ENCODE measurements at places on chromosomes 11 and 22.

GRCh38 chr11:112448168-112448567 lies 187.5 kb upstream of the PLET1 start:
- DNase-seq, result no peak

DNA sequence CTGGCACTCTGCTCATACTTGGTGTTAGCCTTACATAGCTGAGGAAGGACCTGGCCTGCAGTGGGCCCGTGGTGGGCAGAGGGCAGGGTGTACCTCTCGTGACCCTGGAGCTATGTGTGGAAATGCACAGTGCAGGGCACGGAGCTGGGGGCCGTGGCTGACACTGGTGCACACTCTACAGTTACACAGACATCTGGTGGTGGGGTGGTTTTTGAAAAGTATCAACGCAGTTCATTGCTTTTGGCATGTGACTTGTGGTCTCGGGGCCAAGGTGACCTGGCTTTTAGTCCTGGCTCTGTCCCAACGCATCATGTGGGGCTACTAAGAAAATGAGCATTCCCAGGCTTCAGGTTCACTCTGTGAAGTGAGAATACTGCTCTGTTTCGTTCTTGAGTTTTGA lies 553.6 kb downstream of the NTM start:
- DNase-seq, result no peak

- no peak for DNase-seq
These were observed 104.3 kb upstream of the CEP126 start for GRCh38 chr11:101810546-101810945.

DNA sequence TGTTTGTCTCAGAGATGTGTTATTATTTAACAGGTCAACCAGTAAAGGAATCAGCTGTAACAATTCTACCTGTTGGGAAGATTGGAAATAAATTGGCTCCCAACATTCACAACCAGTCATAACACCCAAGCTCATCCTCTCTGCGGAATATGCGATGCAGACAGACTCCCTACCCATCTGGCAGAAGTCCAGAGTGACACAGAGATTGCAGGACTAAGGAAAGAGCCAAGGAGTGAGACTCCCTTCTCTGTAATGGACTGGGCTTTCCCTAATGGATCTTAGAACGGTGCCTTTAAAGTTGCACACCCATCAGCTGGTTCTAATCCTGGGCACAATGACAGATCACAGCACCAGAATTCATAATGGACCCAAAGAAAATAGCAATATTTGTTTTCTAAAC lies 27.8 kb upstream of the UBASH3B start:
- DNase-seq, result no peak

- DNase-seq, result no peak
These were observed 528.7 kb downstream of the ETS1 start for GRCh38 chr11:128058580-128059208.

DNA sequence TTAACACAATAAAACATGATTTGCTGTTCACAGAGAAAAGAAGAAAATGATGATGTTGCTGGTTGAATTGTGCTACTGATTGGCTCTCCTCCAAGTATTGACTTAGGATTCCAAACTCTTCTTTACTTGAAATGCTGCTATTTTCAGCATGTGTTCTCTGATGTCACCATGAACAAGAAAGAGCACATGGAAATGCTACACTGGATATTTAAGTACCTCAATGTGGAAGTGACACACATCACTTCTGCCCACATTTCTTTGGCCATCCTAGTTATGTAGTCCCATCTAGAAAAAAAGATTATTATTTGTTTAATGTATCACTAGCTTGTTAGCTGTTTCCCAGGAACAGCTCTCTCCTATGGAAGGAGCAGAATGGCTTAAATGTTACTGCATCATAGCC lies 27.2 kb downstream of the OR52B2 start:
- DNase-seq, result no peak

DNA sequence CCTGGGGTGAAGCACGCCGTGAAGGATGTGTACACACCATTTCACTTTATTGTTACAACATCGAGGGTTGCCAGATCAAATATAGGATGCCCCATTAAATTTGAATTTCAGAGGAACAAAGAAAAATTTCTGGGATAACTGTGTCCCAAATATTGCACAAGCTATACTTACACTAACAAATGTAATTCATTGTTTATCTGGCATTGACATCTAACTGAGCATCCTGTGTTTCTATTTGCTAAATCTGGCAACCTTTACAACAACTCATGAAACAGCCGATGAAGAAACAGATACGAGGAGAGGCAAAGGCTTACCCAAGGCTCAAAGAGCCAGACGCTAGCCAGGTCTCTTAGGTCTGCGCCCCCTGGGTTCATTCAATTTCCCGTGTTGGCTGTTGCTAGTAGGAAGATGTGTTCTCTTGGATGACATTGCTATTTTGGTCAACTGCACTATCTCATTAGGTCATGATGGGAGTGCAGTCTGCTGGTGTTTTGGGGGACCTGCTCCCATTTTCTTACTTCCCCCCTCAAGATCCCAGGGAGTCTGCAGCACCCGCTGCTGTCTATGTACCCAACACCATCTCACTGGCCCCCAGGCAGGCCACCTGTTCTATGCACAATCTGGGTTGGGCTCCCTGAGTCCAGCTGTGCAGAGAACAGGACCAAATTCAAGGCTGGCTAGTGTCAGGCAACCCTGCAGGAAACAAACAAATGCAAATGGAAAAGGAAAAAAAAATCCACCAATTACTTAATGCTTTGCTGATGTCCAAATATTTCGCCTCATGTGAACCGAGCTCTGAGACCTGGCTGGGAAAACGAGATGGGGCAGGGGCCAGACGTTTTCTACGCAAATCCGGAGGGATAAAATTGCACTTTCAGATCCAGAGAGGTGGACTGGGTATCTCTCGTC lies 560.9 kb downstream of the MIAT start:
- no peak for DNase-seq

DNA sequence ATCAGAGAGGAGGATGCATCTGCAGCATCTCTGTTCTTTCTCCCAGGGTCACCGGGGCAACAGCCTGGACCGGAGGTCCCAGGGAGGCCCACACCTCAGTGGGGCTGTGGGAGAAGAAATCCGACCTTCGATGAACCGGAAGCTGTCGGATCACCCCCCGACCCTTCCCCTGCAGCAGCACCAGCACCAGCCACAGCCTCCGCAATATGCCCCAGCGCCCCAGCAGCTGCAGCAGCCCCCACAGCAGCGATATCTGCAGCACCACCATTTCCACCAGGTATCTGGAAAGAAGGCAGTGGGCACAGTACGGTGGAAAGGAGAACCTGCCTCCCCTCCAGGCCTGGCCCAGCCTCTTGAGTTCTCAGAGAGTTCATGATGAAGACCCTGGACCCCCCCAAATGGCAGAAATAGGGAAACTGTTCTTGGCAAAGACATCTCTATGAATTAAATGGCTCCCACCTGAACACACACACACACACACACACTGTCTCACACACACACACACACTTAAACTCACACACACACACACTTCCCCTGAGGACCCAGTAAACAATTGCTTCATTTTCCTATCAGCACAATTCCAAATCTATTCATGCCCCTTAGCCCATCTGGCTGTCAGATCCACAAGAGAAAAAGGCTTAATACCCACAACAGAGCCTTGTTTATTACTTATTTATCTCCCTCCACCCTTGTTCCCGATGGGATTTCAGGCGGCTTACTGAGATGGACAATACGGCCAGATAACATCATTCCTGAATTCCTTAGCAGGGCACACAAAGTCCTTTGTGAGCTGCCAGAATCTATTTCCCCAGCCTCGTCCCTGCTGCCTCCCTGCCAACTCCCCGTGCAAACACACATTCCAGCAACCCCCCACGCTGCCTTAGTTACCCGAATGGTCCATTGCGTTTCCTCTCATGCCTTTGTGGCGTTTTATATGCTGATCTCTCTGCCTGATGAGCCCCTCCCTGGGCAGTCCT lies 8.1 kb downstream of the TMA7B start:
- no peak for DNase-seq

All from activated CD8-positive, alpha-beta memory T cell treated with anti-CD3 and anti-CD28 coated beads, Interleukin-2, amount 50 U/mL, for 4 hours (primary cell).